Gastroesophageal sphincter (tissue), 4 donors: ENCODE measurements at places on chromosomes 12 and 14. TPM values are rescaled to one million over a fixed set of nuclear protein-coding genes. Genes with fewer than 3 reads are reported as not detected.

DNA sequence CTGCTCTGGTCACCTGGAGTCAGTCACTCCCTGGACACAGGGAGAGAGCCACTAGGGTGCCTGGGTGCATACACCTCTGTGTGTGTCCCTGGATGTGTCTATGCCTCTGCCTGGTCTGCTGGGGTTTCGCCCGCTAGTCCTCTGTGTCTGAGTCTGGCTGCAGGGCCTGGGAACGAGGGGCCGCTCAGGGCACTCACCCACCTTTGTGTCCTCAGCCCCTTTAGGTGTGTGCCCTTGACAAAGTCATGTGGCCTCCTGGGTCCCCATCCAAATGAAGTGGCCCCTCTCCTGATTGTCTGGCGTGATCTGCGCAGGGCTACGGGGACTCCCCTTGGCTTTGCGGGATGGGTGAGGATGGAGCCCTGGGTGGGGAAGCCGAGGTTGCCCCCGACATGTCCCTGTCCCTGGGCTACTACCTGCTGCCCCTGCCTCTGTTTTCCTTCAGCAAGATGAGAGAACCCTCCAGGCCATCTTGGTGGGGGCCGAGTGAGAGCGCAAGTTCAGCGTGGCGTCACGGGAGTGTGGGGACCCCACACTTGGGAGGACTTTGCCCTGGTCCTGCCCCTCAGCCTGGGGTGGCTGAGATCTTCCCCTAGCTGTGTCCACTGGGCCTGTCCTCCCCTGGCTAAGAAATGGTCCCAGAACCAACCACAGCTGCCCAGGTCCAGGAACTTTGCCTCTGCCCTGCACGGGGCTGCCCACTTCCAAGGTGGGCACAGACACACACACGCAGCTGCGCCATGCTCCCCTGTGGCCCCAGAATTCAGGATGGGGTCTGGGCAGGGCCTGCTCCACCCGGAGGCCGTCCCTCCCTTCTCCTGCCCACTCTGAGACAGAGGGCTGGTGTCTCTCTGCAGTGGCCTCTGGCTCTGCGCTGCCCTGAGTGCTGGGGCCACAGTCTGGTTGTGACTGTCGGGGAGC lies 2.7 kb upstream of the AHNAK2 start:
- ATAC-seq, result no peak

DNA sequence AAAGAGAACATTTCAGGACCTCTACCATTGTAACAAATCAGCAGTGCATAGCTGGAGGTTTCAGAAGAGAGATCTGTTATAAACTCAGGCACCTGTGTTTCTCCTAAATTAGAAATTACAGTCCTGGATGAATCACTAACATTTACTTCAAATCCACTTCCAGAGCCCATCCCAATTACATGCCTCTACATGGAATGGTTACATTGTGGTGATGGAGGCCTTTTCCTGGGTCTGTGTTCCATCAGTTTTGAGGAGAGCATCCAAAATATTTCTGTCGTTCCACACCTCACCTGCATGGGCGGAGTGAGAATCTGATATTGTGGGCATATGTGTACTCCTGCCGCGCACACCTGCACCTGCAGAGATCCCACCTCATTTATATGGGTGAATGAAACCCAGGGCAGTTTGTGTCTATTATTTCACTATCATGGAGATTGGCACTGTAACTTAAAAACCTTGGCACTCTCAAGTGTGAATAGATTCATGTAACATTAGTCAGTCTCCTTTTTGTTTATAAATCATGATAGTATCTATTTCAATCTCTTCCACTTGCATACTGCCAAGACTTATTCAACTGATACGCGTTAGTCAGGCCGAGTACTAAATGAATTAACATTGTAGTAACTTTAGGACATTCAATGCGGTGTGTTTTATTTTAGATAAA lies 215.1 kb upstream of the FAR2 start:
- no peak for ATAC-seq

- ATAC-seq, result no peak
Observed at GRCh38 chr12:132723764-132724140, 13.1 kb downstream of the PGAM5 start.

- no peak for ATAC-seq
Observed at GRCh38 chr14:73833034-73833433, 18.6 kb upstream of the PTGR2 start.

- no peak for ATAC-seq
Observed at GRCh38 chr12:104187446-104188155, 28.0 kb upstream of the TXNRD1 start.

DNA sequence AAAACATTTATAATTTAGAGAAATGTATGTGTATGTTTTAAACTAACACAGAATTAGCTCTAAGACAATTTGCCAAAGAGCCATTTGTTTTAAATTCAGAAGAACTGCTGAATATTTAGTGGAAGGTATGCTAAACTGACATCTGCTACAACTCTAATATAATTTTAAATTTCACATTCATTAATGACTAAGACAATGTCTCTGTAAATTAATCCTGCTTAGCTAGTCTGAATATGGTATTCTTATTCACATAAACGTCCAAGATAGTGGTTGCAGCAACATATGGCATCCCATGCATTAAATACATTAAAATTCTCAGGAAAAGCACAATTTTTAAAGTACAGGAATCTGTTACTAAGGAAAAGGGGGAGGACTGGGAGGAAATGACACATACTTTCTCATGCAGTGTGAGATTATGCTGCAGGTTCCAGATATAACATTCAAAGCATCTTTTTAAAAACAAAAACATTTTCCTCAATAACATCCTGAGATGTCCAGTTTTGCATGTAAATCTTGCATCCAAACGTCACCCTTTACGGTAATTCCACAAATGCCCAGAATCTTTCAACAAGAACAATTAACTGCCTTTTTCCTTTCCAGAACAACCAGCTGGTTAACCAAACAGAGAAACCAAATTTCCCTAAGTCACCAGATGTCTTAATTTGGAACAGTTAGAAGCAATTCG lies 26.9 kb downstream of the WDR89 start:
- no peak for ATAC-seq

DNA sequence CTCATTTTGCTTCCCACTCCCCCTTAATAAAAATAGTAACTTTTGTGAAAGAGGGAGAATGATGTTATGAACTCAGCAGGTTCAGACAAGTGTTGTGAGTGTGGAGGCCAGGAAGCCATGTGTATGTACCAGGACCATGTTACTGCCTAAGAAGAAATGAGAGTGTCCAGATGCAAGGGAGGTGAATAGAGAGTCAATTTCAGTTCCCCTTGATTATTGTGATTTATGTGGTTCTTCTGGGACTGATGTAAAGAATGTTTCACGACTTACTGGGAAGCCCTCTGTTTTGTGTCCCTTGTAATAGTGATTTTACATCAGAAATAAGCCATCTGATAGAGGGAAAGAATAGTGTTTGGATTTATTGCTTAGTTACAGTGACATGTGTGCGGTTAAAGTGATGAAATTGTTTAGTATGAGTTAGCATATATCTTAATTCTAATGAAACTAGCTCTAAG lies 32.5 kb downstream of the FBXO34 start:
- no peak for ATAC-seq

- no peak for ATAC-seq
Observed at GRCh38 chr14:105477660-105478397, 3.2 kb downstream of the CRIP2 start.

- ATAC-seq, result no peak
Observed at GRCh38 chr14:96824283-96824682, 27.1 kb downstream of the VRK1 start.

GRCh38 chr12:3090240-3091037 lies 13.3 kb downstream of the TSPAN9 start:
- no peak for ATAC-seq

DNA sequence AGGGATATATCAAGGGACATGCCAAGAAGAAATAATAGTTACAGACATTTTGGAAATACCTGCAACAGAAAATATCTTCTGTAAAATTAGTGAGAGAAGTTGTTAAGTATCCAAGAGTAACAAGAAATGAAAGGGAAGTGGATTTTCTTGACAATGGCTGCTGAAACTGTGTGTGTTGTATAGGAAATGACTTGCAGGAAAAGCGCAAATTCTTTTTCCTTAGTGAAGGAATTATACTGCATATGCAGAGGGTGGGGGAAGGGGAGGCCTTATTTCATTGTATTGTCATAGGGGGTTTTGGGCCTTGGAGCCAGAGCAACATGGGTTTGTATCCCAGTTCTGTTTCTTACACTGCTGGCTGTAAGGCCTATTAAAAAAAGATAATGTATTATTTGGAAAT lies 84.4 kb upstream of the DDHD1 start:
- no peak for ATAC-seq

GRCh38 chr12:68342966-68343365 lies 10.8 kb upstream of the MDM1 start:
- ATAC-seq, result no peak

- ATAC-seq, result no peak
Observed at GRCh38 chr14:105894125-105894977, 368.0 kb downstream of the TMEM121 start.

GRCh38 chr12:89140602-89141238 lies 211.6 kb downstream of the DUSP6 start:
- ATAC-seq, result peak; percentile 36

GRCh38 chr12:6226002-6226678 lies 25.9 kb downstream of the CD9 start:
- peak; percentile 79 for ATAC-seq

DNA sequence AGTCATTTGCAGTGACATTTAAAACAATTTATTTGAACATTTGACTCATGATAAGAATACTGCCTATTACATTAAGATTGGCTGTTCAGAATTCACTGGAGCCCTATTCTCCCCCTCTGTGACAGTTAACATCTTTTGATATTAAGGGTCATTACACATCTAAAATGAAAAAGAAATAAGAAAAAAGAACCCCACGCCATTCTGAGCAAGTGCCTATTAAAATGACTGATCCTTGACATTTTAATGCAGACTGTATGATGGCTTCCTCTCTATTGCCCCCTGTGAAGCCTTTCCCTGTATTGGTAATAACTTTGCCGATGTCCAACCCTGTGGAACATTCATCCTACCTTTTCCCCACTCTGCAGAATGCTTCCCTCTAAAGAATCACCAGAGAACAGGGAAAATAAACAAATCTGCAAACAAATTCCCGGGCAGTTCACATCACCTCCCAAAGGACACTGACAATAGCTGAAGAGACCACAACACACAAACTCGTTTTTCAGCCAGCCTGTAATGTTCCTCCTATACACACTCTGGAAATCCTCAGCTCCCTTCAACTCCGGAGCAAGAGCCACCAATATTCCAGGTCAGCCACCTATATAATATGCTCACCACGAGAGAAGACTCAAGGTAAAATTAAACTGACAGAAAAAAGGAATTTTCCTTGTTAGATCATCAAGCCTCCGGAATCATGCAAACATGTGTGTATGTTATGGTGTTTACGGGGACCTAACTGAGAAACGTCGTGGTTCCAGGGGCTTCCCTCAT lies 2.1 kb downstream of the NIN start:
- no peak for ATAC-seq

DNA sequence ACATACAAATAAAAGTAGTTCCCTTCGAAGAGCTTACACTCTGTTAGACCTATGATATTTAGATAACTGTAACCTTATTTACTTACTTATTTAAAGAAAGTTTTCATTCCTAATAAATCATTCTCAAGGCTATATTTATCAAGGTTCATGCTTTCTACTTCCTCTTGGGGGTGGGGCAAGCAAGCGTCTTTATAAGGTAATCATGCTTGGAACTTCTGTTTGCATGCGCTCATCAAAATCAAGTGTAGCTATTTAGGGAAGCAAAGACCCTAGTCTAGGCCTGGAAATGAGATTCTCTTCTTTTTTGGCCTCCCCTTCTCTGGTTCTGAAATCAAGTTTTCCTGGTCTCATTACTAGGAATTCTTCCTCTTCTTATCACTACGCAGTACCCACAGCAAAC lies 766 bp downstream of the RERG start:
- ATAC-seq, result no peak

DNA sequence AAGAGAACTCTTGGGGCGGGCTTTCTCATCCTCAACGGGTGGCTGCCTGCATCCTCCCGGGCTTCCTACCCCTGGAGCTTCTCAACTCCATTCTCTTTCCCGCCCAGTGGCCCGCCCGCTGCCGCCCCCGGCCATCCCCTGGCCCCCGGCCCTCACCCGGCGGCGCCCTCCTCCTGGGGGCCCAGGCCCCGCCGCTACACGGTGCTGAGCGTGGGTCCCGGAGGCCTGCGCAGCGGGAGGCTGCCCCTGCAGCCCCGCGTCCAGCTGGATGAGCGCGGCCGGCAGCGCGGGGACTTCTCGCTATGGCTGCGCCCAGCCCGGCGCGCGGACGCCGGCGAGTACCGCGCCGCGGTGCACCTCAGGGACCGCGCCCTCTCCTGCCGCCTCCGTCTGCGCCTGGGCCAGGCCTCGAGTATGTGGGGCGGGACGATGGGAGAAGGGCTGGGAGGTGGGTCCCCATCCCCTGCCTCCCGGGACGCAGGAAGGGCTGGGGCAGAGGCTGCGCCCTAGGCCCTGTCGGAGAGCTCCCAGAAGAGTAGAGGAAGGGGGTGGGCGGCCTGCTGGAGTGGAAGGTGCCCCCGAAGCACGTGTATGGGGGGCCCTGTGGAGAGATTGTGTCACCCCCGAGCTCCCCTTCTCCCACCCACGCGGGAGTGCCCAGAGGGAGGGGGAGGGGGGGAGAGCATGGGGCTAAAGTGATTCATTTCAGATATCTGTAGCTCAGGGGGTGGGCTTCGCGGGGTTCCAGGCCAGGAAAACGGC lies 1.5 kb downstream of the LAG3 start:
- ATAC-seq, result no peak

- no peak for ATAC-seq
Observed at GRCh38 chr12:119772431-119772830, 104.5 kb downstream of the PRKAB1 start.

GRCh38 chr14:89214221-89214965 lies 202.6 kb downstream of the FOXN3 start:
- peak; percentile 71 for ATAC-seq

GRCh38 chr12:27730097-27730588 lies 19.5 kb downstream of the MRPS35 start:
- no peak for ATAC-seq

DNA sequence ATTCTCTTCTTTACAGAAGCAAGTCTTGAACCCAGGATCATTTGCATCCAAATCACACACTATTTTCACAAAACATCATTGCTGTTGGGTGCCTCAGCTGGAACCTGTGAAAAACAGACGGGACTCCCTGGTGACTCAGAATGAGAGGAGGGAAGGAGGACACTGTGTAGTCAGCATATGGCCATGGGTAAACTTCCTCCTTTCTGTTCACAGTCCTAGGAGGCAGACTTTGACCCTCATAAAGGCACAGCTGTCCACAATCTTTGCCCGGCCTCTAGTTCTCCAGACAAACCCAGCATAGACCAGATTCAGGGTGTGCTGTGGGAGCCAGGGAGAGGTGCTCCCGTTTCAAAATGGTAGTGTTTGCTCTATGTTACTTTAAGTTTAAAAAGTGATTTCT lies 62.0 kb downstream of the DYRK2 start:
- peak; percentile 57 for ATAC-seq

The PLCZ1 gene
- not detected for total RNA-seq

The GLS2 gene
- total RNA-seq, result 1.9 TPM

The HVCN1 gene
- 1.4 TPM for total RNA-seq

The MYBPC1 gene
- total RNA-seq, result not detected

The GLRX5 gene
- total RNA-seq, result 32.2 TPM

The P2RX2 gene
- total RNA-seq, result 3.8 TPM

The TPH2 gene
- not detected for total RNA-seq

The HOXC11 gene
- not detected for total RNA-seq

The FAM90A1 gene
- not detected for total RNA-seq

The KLRF1 gene
- not detected for total RNA-seq
